ENCODE measurements at places on chromosomes 2 and 18.

DNA sequence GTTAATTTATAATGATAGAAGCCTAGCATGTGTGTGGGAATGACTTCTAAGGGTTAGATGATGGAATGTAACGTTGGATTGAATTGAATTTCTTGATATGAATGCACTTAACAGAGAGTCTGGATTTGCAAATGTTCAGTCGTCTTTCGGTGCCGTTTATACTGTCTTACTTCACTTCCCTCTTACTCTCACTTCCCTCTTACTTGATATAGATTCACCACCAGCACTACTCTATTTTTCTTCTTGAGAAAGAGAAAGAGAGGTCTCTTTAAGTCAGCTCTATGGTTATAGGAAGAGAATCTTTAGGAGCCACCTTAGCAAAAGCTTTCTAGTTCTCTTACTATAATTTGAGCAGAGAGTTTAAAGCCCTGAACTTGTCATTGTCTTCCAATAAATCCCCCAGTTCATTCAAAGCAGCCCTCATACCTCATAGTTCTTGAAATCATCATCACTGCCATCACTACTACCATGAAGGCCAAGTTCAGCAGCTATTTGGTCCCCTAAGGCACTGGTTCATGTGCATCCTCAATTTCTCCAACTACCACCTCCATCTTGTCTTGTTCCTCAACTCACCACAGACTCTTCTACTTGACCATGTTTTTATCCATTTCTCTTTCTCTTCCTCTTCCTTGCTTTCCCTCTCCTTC is 501.7 kb upstream of the TCF4 start:
- DNase-seq: no peak

- peak; percentile 54 for DNase-seq
These were observed 47.5 kb upstream of the SP3 start for GRCh38 chr2:174012347-174013314.

- no peak for DNase-seq
These were observed 2180.6 kb upstream of the CELF4 start for GRCh38 chr18:39746201-39746600.

DNA sequence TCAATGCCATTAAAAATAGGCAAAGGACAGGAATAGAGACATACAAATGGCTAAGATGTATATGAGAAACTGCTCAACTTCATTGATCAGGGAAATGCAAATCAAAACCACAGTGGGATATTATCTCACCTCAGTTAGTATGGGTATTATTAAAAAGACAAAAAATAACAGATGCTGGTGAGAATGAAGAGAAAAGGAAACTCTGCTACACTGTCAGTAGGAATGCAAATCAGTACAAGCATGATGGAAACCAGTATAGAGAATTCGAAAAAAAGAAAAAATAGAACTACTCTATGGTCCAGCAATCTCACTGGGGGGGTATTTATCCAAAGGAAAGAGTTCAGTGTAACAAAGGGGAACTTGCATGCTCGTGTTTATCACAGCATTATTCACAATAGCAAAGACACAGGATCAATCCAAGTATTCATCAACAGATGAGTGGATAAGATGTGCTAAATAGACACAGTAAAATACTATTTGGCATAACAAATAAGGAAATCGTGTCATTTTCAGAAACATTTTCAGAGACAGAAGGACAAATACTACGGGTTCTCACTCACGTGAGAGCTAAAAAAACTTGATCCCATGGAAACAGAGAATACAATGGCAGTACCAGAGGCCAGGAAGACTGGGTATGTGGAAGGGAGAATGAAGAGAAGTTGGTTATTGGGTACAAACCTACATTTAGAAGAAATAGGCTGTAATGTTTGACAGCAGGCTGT is 60.6 kb downstream of the CCDC74A start:
- peak; percentile 33 for DNase-seq

DNA sequence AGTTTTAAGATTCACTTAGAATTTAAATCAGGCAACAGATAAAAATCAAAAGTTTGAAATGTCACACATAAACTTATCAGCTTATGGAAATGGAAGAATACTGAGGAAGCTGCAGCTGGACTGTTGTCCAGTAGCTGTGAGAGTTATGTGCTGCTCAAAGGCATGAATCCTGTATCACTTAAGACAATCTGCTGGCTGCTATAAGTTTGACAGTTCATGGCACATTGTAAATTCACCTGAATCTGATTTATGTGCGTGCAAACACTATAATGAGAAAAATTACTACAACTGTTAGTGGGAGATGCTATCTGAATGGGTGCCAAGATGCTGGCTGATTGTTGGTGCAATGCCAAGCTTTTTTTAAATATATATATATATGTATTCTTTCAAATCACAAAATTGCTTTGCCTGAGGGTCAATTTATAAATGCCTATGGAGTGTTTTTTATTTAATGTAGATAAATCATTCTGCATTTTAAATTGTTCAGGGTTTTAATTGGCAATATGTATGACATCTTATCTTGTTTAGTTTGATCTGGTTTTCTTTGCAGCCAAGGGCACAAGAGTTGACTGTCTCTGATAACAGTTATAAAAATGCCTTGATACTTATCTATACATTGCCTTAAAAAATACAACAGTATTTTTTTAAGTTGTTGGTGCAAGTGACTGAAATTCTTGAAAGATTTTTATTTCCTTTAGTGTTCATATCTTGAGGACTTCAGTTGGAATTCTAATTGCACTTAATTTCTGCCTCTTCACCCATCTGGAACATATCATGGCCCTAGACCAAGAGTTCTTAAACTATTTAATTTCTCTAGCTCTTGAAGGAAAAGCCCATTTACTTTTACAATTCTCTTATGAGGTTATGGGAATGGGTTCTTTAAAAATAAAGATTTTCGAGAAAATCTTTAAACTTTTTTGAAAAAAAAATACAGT is 48.7 kb downstream of the CAVIN2 start:
- no peak for DNase-seq

DNA sequence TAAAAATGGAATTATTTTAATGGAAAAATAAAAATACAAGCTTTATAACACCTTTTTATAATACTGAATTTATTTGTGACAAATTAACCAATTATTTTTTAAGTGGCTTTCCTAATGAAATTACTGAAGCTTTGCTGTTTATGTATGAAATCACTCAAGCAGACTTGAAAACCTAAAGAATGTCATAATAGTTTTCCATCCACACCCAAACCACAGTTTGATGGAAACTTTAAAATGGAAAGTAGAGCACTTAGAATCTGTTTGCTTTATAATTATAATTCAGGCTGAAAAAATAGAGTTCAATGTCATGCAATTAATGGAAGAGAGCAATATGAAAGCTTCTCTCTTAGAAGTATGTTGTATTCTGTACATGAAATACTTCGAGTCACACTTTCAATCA is 31.6 kb upstream of the WDR75 start:
- no peak for DNase-seq

- no peak for DNase-seq
These were observed 114.3 kb upstream of the ARL4C start for GRCh38 chr2:234611209-234611608.

Data from GM20000 (cell line).